NCI-H1417 treated with DMSO at 0.1 percent for 48 hours (cell line): ENCODE measurements at places on chromosomes 13 and 19.

GRCh38 chr19:42362891-42363440, 27.1 kb downstream of the CNFN start:
- no peak for DNase-seq

- no peak for DNase-seq
Measured at GRCh38 chr19:36113894-36114720, 568 bp downstream of the POLR2I start.

- DNase-seq = no peak
Measured at GRCh38 chr13:40485611-40486517, 180.6 kb downstream of the FOXO1 start.

- no peak for DNase-seq
Measured at GRCh38 chr13:102877303-102877702, 31.5 kb downstream of the ERCC5 start.

DNA sequence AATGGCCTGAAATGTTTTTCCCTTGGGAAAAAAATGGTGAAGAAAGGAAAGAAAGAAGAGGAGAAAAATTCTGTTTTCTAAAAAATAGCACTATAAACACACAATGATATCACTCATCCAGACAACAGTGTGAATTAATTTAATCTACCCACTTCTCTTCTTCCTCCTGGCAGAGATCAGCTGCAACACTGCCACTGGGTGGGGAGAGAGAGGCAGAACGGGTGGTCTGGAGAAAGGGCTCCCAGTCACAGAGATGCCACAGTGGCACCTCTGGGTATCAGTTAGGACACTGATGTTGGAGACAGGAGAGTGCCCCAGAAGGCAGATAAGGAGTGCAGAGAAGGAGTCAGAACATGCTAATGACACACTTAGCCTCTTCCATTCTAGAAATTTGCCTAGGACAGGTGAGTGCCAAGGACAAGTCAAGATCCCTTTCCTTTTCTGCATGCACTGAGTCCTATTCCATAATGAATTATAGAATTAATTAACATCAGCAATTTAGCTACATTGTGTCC, 168.6 kb downstream of the SUCLA2 start:
- no peak for DNase-seq

- DNase-seq = no peak
Measured at GRCh38 chr13:54599413-54599812, 1570.8 kb downstream of the OLFM4 start.

GRCh38 chr19:45448887-45449299, 18.9 kb upstream of the FOSB start:
- DNase-seq = no peak

DNA sequence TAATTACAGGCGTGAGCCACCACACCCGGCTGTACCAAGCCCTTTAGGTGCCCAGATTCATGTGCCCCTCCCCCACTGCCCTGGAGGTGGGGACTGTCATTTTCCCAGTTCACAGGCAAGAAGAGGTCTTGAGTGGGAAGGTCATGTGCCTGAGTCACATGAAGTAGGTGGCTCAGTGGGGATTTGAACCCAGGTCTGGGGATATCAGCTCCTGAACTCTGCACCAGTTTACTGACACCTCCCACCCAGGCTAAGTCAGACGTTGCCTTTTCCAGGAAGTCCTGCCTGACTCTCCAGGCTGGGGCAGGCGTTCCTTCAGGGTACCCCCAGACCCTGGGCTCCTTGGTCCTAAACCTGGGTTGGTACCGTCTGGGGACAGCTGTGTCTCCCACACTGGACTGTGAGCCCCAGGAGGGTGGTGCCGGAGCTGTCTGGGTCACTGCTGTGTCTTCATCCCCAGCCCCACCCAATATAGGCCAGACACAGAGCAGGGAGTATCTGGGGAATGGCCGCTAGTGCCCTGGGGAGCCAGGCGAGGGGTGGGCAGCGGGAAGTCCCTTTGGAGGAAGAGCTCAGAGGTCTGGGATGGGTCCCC, 8.6 kb downstream of the VASP start:
- no peak for DNase-seq

GRCh38 chr19:28404472-28404871, 808.5 kb downstream of the UQCRFS1 start:
- no peak for DNase-seq

DNA sequence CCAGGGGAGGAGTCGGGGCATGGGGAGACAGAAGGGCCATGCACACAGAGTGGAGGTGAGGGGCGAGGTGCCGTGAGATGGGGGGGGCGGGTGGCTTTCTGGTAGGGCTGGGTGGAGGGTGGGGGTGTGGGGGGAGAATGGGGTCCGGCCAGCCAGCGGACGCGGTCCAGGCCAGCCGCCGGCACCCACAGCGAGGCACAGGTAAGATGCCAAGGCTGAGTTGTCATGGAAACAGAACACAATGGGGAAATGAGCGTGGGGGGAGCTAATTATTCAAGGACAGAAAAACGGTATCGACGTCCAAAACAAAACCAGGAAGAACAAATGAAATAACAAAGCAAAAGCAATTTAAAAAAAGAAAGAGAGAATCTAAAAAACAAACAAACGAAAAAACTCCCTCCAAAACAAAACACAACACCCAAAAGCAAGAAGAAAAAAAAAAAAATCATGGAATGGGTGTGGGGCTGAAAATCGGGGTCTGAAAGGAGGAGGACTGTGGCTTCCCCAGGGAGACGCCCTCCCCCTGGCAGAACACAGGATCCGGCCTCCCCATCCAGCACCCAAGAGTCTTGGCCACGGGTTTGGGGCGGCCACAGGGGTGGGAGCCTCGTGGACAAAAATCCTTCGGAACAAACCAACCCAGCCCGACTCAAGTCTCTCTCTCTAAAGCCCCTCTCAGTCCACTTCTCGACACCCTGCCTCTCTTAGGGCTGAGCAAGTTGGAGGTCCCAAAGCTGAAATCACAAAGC, 92.5 kb downstream of the PTPRS start:
- DNase-seq = no peak

- DNase-seq = no peak
Measured at GRCh38 chr13:21078501-21078900, 17.1 kb upstream of the LATS2 start.

DNA sequence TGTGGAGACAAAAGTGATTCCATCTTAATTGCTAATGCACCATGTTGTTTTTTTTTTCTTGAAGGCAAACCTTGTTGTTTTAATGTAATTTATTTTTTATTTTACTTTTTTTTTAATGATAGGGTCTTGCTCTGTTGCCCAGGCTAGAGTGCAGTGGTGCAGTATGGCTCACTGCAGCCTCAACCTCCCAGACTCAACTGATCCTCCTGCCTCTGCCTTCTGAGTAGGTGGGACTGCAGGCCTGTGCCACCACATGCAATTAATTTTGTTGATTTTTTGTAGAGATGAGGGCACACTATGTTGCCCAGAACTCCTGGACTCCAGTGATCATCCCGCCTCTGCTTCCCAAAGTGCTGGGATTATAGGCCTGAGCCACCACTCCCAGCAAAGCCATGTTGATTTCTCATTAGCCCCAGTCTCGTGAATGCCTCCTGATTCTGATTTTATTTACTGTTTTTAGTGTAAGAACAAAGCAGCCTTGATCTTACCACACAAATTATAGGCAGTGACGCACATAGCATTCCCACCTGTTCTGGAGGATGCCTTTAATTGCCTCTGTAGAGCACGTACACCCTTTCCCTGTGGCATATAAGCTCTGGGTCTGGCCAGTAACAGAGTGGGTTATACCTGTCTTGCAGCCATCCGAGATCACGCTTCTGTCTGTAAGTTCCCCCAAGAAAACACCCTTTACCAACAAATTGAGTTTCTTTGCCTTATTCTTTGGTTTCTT, 150.4 kb downstream of the GGACT start:
- DNase-seq = no peak

DNA sequence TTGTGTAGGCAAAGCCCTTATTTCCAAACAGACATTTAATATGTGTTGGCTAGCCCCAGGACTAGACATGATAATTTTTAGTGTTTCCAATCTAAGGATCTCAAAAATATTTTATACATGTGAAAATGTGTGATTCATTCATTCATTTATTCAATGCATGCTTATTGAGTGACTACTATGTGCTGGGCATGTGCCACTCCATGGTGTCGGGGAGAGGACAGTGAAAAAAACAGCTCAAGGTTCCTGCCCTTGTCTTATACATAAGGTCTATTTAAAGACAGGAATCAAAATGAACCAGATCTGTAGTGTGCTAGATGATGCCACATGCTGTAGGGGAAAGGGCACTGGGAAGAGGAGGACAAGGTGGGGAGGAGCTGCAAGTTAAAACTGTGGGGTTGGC, 36.5 kb downstream of the GJA3 start:
- DNase-seq = no peak

DNA sequence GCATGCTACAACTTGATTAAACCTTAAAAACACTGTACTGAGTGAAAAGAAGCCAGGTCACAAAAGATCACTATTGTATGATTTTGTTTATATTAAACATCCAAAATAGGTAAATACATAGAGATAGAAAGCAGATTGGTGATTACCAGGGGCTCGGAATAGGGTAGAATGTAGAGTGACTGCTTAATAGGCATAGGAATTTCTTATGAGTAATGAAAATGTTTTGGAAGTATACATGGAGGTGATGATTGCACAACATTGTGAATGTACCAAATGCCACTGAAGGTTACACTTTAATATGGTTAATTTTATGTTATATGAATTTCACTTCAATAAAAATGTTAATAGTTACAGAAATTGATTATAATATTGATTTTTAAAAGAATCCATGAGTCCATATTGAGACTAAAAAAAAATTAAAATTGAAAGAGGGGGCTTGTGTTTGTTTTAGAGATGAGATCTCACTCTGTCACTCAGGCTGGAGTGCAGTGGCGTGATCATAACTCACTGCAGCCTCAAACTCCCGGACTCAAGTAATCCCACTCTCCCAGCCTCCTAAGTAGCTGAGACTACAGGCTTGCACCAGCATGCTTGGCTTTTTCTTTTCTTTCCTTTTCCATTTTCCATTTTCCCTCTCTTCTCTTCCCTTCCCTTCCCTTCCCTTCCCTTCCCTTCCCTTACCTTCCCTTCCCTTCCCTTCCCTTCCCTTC, 85.1 kb downstream of the FNDC3A start:
- DNase-seq = no peak

- DNase-seq = no peak
Measured at GRCh38 chr19:15378534-15379082, 979 bp downstream of the AKAP8 start.

GRCh38 chr19:41866284-41866683, 6.2 kb downstream of the RPS19 start:
- no peak for DNase-seq

- no peak for DNase-seq
Measured at GRCh38 chr13:112704308-112705145, 14.7 kb downstream of the ATP11A start.

- DNase-seq = no peak
Measured at GRCh38 chr19:33660410-33661124, 38.8 kb downstream of the CHST8 start.
